ENCODE measurements at places on chromosomes 11 and 22.
A peak's percentile ranks its signal among the peaks of the same experiment; 100 is the strongest.

DNA sequence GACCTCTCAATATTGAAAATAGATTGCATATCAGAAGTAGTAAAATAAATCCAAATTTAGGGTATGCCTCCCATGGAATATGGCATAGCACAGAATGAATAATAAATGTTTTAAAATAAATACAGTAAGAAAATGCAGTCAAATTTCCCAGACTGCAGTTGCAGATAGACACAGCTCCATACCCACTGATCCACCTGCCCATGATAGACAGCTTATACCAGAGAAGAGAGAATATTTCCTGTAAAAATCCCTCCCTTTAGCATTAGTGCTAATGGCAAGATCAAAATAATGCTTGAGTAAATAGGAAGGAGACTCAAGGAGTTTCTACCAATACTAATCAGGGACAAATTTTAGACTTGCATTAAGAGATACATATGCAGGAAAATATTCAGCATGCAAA, 45.0 kb upstream of the CALCB start:
- DNase-seq = no peak

- peak; percentile 44 for DNase-seq
These were observed 728 bp downstream of the CTTN start for GRCh38 chr11:70398834-70399680.

- peak; percentile 75 for DNase-seq
These were observed 7.0 kb upstream of the L3MBTL2 start for GRCh38 chr22:41198027-41198580.

DNA sequence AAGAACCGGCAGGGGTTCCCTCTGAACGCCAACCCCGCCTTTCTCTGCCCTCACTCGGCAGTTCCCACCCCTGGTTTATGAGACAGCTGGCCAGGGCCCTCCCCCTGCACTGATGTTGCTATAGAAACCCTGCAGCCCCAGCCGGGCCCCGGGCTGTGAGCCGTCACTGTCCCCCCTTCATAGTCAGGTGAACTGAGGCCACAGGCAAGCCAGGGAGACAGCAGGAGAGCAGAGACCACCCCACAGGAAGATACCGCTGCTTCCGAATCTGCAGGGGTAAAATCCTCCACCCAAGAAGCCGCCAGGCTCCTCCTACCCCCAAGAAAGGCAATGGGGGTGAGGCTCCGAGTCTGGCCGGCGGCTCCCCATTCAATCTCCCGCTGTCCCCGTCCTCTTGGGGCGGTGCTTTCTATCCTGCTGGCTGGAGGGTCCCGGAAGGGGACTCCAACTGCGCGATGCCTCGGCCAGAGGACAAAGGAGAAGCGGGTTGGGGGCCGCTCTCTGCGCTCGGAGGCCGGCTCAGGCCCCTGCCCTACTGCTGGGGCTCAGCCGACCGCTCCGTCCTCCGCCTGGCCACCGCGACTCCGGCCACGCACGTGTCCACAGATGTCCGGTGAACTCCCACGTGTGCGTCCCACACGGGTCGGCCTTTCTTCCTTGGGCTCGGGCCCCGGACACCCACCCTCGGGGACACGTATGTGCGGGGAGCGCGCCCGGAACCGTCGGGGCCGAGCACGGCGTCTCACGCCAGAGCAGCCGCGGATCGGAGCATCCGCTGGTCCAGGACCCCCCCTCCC, 587 bp downstream of the SLC25A22 start:
- DNase-seq = peak; percentile 90

DNA sequence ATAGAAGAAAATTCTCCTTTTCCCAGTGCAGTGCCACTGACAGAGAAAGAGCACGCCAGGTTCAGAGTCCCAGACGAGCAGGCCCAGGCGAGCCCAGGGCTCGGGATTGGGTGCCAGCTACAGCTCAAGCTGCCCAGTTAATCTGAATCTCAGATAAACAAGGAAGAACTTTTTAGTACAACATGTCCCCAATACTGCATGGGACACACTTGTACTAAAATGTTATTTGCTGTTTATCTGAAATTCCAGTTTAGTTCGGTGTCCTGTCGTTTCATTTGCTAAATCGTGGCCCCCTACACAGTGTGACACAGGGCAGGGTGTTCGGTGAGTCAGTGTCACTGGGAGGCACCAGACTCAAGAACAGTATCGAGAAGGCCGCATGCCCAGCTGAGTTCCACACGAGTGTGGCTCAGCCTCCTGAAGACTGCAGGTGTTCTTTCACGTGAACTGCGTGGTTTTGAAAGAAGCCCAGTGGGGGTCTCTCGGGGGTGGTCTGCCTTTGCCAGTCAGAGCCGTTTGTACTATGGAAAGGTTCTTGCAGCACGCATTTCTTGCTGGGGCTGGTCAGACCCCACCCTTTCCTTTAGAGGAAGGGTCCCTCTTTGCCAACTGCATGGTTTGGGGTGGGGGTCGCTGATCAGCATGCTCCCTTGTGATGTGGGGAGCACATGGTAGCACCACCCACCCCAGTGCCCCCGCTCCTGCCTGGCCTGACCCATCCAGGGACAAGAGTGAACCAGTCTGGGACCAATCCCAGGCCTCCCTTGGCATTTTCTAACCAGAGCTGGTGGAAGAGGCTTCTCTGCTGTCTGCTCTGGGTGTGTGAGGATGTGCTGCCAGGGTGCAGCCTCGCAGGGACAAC, 115.6 kb upstream of the B3GAT1 start:
- DNase-seq = peak; percentile 4

DNA sequence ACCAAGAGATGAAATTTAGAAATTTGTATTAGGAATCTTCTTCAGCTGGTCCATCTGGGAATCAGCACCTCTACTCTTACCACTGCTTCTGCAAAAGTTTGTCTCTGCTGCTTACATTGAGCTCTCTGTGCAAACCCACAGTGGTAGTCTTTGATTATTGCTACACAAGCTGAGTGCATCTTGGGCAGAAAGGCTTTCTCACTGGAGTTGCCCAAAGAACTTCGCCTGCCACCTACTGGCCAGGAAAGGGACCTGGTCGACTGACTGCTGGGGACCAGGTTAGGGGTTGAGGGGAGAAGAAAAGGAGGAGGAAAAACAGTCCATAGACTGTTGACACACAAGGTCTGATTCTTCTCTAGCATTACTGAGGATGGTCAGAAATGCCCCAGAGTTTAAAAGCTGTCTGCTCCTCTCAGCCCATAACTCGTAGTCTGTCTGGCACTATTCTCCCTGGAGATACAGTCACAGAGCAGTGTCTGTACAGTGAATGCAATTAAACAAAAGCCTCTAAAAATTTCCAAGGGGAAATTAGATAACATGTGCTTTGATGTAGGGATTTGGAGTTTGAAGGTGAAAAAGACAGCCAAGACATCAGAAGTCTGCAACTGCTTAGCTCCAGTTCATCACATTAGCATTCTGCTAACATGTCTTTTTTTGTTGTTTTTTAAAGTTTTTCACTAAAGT, 215.0 kb upstream of the CTSC start:
- DNase-seq = peak; percentile 74

- no peak for DNase-seq
These were observed 13.0 kb upstream of the SLC39A13 start for GRCh38 chr11:47395223-47396048.

- no peak for DNase-seq
These were observed 332 bp upstream of the HMGXB4 start for GRCh38 chr22:35257002-35257320.

Data from activated CD8-positive, alpha-beta memory T cell treated with anti-CD3 and anti-CD28 coated beads, Interleukin-2, amount 10 ng/mL, durations not matched to agents 7 days and 5 days (primary cell).